NCI-H774 (cell line): ENCODE measurements at places on chromosomes 11 and 22.
A peak's percentile ranks its signal among the peaks of the same experiment; 100 is the strongest.

DNA sequence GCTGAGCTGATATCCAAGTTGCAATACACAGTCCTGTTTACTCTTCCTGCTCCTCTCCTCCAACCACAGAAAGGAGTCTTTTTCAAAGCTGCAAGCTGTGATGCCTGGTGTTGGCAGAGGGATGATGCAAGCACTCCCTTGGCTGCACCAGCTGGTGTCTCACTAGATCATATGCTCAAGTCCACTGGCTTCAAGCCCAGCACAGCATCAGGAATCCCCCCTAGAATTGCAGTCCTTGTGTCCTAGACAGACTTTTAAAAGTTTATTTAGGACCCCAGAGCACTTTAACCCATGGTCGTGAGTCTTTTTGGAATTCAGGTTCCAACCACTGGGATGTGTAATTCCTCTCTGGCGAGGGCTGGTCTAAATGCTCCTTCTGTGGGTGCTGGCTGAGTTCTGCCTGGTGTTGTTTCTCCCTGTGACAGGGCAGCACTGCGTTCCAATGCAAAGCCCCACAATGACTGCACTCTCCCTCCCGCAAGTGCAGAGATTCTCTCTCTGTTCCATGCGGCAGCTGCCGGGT lies 1.9 kb upstream of the HEPN1 start:
- no peak for DNase-seq

DNA sequence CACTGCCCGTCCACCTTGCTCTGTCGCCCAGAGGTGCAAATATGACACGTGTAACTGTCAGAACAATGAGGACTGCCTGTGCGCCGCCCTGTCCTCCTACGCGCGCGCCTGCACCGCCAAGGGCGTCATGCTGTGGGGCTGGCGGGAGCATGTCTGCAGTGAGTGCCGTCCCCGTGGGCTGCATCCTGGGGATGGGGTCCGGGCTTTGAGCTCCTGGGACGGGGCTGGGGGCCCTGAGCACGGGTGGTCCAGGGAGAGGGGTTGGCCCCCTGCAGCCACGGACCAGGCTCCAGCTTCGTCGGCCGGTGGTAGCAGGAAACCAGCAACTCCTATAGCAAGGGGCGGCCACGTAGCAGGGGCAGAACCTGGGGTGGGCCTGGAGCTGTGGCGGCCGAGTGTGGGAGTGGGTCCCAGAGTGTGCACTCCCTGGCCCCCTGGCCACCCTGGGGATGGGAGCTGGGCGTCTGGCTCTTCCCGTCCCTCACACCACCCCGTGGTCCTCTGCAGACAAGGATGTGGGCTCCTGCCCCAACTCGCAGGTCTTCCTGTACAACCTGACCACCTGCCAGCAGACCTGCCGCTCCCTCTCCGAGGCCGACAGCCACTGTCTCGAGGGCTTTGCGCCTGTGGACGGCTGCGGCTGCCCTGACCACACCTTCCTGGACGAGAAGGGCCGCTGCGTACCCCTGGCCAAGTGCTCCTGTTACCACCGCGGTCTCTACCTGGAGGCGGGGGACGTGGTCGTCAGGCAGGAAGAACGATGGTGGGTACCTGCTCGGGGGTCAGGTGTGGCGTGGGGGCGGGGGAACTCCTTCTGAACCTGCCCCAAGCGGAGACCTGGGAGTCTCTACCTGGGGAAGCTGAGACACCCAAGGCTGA lies 10.1 kb downstream of the MUC2 start:
- DNase-seq = no peak

DNA sequence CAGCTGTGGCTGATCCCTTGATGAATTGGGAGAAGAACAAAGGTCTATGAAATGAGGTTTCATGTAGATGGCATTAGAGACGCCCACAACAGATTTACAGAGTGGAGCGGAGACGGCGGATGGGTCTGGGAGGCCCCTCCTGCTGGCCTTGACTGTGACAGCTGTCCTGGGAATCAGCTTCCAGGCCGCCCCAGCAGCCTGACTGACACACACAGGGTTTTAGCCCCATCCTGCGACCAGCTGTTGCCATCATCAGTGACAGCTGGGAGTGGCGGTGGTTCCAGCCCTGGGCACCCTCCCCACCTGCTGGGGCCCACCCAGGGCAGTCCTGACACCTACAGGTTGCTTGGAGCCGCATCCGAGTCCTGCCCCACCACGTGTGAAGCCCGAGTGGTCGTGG lies 64.0 kb upstream of the PPP6R3 start:
- no peak for DNase-seq

DNA sequence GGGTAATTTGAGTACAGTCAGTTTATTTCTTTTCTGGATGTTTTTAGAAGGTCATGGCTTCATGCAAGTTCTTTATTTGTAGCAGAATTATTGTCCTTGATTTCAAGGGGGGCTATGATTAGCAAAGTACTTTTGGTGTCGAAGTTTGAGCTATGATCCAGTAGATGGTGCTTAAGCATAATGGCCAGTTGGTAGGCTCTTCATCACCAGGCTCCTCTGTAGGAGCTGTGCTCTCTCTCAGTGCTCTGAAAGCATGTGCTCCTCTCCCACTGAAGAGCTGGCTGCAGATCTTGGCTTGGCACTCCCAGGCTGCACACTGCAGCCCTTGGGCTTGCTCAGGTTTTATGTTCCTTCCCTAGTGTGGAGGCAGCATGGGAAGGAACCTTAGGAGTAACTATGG lies 852.7 kb downstream of the LUZP2 start:
- no peak for DNase-seq

- no peak for DNase-seq
These were observed 9.2 kb downstream of the EXT2 start for GRCh38 chr11:44104481-44105294.

- DNase-seq = no peak
These were observed 527.1 kb upstream of the CCDC90B start for GRCh38 chr11:83813296-83813695.

DNA sequence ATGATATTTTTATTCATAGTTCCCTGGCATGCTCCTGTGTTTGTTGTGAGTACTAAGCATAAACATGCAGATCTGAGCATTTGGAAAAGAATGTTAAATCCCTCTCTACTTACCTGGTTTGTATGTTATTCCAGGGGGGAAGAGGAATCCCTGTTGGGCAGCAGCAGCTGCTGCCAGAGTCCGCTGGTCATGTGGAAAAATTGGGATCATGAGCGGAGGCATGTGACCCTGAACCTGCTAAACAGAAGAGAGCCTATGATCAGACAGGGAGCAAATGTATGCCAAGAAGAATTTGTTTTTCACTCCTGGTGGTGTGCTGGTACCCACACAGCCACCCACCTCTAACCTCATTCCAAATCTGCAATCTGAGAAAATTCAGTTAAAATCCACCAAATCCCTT lies 244.7 kb downstream of the SOX6 start:
- DNase-seq = no peak

GRCh38 chr22:33022231-33022630 lies 36.0 kb downstream of the SYN3 start:
- DNase-seq = no peak

DNA sequence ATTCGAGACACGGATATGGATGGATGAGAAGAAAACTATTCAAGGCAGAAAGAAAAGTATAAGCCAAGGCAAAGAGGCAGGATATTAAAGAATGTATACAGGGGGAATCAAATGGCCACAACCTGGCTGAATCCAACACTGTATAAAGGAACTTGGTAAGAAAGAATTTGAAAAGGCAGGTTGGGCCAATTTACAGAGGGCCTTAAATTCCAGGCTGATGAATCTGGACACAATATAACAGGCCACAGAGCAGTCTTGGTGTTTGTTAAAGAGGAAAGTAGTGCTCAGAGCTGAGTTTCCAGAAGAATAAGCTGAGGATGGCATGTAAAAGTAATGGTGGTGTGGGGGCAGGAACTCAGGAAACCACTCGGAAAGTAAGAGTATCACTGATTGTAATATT lies 72.3 kb upstream of the POU2AF2 start:
- DNase-seq = no peak

GRCh38 chr11:126111458-126112116 lies 48.9 kb upstream of the CDON start:
- peak; percentile 15 for DNase-seq

DNA sequence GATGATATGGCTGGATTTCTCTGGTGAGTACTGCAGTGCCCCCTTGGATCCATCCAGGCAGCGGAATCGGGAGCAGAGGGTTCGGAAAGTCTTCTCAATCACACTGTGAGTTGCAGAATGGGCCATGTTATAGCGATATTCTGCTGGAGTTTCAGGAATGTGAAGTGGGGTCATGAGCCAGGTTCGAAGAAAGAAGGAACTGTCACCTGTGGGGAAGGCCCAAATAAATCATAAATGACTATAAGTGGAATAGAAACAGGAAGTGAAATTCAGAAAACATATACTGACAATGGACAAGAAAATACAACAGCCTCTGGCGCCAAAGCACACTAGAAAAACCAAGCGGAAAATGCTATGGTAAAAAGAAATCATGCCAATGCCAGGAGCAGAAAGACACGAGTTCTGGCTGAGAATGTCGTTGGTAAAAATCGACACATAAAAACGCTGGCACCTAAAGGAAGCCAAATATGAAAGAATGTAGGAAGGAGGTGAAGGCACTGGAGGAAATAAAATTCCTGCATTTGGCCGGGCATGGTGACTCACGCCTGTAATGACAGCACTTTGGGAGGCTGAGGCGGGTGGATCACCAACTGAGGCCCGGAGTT lies 10.0 kb upstream of the AMBRA1 start:
- no peak for DNase-seq

- no peak for DNase-seq
These were observed 59.8 kb downstream of the PDE2A start for GRCh38 chr11:72614381-72614780.

- DNase-seq = no peak
These were observed 1.4 kb downstream of the PI4KA start for GRCh38 chr22:20857247-20857643.

DNA sequence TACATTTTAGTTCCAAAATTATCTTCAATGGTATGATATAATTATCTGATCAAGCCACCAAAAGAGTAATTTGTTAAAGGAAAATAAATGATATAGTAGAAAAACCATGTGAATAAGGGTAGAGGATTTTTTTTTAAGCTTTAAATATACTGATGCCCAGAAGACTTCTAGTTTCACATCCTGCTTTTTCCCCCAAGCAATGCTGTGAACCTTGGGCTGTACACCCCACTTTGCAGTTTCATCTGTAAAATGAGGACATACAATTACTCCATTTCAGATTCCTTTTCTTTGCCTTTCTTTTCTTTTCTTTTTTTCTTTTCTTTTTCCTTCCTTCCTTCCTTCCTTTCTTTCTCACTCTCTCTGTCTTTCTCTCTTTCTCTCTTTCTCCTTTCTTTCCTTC lies 1125.4 kb downstream of the DLG2 start:
- DNase-seq = no peak

DNA sequence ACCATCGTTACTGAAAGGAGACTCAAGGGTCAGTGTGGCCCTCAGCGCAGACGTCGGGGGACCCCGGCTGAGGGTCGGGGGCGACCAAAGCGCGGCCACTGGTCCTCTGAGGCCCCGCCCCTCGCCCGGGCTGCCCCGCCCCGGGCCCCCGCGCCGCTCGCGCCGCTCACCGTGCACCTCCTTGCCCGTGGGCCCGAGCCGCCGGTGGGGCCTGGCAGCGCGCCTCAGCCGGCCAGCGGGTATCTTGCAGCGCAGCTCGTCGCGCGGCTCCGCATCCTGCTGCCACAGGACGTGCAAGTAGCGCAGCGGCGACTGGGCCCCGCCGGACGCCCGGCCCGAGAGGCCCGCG lies 419 bp downstream of the ANKRD54 start:
- no peak for DNase-seq

- peak; percentile 39 for DNase-seq
These were observed 33.9 kb downstream of the PRDM11 start for GRCh38 chr11:45180179-45180847.
